Omental fat pad (tissue), 4 donors: ENCODE measurements at places on chromosomes 1 and 21. TPM values are rescaled to one million over a fixed set of nuclear protein-coding genes. Genes with fewer than 3 reads are reported as not detected.

- DNase-seq: no peak
Observed at GRCh38 chr21:45975020-45975666, 6.4 kb upstream of the COL6A1 start.

DNA sequence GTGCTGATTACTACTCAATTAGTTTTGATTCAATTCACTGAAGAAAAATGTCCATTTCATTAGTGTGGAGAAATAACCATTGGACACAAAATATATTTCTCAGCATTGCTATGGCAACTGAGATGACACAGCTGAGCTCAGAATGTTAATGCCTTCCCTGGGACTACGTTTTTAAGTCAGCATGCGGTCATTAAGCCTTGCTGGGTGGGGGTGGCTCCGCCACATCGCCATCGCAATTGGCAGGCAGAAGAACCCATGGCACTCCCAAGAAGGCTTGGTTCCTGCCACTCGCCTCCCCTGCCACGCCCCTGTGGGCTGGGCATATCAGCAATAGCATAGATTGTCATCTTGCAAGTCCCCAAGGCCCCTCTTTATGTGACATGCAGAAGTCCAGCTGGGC lies 256.7 kb upstream of the CAMK1G start:
- DNase-seq: no peak

DNA sequence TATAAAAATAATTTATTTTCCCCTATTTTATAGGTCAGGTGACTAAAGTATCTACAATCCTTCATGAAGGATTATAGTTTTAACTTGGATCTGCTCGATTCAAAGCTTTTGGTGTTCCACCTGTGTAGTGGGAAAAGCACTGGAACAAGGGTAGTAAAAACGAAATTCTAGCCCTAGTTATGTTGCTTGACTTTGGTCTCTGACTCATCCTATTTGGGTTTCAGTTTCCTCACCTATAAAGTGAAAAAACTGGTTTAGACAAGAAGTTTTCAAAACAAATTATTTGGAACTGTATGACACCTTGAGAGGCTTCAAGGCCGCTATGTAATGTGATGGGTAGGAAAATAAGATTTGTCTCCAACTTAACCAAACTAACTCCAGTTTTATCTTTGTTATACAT lies 505.2 kb upstream of the ZRANB2 start:
- DNase-seq: no peak

- no peak for DNase-seq
Observed at GRCh38 chr1:158527190-158527815, 26.9 kb downstream of the OR6Y1 start.

GRCh38 chr1:46065405-46065804 lies 67.0 kb downstream of the PIK3R3 start:
- DNase-seq: no peak

Gene CFHR2
- total RNA-seq: not detected
